Epithelial cell of prostate (primary cell): ENCODE measurements at places on chromosomes 4 and X.
A peak's percentile ranks its signal among the peaks of the same experiment; 100 is the strongest.

DNA sequence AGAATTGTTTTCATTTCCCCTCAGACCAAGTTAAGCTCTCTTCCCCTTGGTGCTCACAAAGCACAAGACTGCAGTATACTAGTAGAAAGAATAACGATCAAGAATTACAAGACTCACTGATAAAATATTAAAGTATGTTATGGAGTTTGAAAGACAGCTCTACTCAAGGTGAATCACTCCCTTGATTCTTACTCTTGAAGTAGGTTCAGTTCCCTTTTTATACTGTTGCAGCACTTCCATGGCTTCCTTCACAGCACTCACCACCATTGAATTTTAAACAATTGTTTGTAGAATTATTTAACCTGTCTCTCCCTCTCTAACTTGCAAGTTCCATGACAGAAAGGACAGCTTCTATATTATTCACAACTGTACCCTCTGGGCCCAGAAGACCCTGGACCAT lies 42.2 kb downstream of the CASK start:
- no peak for DNase-seq

DNA sequence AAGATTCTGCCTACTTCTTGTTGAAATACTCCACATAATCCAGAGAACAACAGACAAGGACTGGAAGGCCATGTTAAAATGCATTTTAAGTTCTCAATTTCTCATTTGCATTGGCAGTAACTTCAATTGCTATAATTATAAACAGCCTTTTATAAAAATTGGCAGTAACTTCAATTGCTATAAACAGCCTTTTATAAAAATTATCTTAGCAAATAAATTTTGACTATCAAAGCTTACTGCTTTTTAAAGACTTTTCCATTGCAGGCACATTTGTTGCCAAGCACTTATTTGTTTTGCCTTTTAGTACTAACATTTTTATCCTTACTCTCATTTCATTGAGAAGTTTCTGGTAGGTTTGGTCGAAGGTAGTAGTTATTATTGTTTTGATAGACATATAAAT lies 17.8 kb downstream of the SCFD2 start:
- no peak for DNase-seq

DNA sequence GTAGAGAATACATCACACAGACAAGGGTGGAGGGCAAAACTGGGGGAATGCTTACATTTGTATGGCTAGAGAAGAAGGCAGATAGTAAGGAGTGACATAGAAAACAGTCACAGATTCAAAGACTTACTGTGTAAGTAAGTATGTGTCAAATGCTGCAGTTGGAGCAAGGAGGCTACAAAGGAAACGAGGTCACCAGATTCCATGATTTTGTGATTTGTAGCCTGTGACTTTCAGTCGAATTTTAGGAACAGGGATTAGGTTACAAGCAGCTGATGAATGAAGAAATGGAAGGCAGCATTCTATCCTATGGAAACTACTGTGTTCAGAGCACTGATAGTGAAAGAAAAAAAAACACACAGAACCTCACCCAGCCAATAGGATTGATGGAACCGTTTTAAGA lies 407.9 kb downstream of the IL15 start:
- no peak for DNase-seq

DNA sequence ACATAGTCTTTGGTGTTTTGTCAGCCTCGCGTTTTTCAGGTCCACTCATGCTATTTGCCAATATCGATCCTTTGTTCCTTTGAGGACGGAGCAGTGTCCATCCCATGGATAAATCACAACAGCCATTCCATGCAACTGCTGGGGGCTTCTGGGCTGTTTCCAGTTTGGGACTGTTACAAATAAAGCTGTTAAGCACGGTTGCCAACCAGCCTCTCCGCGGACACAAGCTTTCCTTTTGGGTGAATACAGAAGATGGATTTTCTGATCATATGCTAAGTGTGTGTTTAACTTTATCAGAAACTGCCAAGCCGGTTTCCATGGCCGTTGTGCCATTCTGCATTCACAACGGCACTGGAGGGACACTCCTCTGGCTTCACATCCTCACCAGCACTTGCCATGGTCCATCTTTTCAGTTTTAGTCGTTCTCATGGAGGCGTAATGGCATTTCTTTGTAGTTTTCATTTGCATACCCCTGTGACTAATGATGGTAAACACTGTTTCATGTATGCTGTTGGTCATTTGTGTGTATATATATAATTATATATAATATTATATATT lies 67.8 kb downstream of the ABLIM2 start:
- DNase-seq: no peak

DNA sequence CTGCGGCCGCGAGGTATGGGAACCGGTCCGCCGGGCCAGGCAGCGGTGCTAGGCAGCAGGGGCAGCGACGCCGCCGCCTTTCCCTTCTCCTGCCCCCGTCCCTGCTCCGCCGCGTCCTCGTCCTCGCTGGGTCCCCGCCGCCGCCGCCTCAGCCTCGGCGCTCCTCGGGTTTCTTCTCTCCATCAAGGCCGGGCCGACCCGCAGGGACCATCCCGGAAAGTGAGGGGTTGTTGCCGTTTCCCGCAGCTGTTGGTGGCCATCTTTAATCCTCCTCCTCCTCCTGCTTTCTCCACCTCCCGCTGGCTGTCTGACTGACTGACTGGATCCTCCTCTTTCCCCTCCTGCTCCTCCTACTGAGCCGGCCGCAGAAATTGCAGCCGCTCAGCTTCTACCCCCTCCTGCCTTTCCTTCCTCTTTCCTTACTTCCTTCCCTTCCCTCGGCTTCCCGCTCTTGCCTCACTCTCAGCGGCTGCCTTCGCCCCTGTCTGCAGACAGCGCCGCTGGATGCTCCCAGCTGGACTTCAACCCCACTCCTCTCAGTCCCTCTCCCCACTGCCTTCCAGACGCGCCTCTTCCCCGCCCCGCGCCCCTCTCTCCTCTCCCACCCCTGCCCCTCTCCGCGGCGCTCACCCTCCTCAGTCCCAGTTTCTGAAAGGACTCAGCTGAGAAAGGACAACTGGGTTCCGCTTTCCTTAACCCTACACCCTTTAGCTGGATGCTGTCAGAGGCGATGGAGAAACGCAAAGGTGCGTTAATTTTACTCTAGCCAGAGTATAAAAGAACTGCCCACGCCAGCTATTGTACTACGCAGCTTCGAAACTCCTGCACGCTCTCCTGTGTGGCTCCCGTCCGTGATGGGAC lies at the start of gene WDFY3:
WDFY3 (minus strand) TSS at position 309 of the 861 bp plus-strand sequence. CDS start 106,099 bp downstream, outside the sequence.
- peak; percentile 52 for DNase-seq

DNA sequence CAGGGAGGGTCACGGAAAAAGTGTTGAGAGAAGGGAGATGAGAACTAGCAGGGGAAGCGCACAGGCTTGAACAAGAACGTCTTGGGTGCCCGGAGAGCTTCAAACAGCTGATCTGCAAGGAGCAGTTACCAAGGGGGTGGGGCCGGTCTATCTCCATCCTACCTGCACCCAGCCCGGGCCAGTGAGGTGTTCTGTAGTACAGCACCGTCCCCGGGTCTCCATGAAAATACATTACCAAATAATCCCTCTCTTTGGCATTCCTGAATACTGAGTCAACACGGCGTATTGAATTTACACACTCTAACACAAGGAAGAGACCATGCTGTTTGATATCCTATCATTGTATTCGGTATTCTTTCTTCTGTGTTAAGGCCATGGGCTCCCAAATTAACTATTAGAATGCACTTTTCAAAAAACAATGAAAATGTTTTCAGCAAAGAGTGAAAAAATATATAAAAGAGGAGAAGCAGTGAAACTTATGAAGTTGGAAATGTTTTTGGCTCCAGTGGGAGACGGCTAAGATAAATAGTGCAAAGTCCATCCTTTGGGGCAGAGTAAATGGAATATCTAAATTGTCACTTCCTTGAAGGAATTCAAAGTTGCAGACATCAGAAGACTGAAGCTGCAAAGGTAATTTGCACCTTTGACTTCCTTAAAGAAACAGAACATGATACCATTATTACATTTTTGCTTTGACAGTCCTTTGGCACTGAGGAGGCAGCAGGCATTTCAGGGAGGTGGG lies 90.3 kb downstream of the DHRSX start:
- no peak for DNase-seq

- no peak for DNase-seq
These were observed 27.4 kb downstream of the ABLIM2 start for GRCh38 chr4:8131210-8131609.

GRCh38 chr4:85398276-85398675 lies 76.7 kb upstream of the ARHGAP24 start:
- no peak for DNase-seq

DNA sequence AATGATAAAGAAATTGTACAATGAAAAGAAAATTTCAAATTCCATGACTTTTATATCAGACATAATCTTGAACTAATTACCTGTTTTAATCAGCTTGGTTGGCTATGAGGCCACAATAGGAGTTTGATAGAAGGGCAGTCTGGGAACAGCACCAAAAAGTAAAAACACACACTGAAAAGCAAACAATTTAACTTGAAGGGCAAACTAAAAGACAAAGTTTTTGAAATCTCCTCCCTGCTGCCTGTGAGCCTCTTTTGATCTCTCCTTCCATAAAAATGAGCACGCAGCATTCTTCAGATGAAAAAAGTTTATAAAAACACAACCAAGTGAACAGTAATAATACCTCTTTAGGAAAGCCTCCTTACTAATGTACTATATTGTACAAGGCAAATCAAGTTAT lies 8.1 kb downstream of the ODAM start:
- DNase-seq: no peak

- DNase-seq: no peak
These were observed 532 bp upstream of the SH3BP2 start for GRCh38 chr4:2792396-2792710.

- no peak for DNase-seq
These were observed 35.9 kb downstream of the CENPU start for GRCh38 chr4:184697956-184698355.
